ENCODE measurements at places on chromosomes 11 and 22. TPM values are rescaled to one million over a fixed set of nuclear protein-coding genes. Genes with fewer than 3 reads are reported as not detected.

LYVE1 gene
- 1.2 TPM for total RNA-seq

DNA sequence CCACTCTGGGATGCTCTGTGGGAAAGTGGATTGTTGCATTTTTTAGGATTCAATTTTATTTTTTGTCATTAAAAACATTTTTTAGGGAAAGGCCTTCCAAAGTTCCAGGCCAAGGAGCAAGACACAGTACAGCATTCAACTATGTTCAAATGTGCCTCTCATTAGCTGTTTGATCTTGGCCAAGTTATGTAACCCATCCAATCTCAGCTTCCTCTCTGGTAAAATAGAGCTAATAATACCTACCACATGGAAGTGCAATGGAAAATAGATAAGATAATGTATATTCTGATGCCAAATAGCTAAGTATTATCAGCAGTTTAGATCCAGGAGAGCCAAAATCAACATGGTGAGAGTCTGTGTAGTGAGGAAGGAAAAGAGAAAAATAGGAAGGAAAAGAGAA, 220.3 kb upstream of the SESN3 start:
- DNase-seq = no peak

OR52H1 gene
- not detected for total RNA-seq

CATSPER1 gene
- total RNA-seq = not detected

- no peak for DNase-seq
Observed at GRCh38 chr22:36461665-36462649, 19.5 kb downstream of the TXN2 start.

GRCh38 chr11:60923800-60924109, 505 bp upstream of the TMEM132A start:
- peak; percentile 81 for DNase-seq

All from chondrocyte (in vitro differentiated cells).